ENCODE measurements at places on chromosomes 2 and 18.

GRCh38 chr2:25419678-25420242 lies 78.0 kb upstream of the DNMT3A start:
- no peak overlapping the region for H3K4me3 ChIP-seq
- H3K27me3 ChIP-seq = no peaks in the 10 kb centered on the region
- H3K36me3 ChIP-seq = no peaks in the 10 kb centered on the region
- peak overlapping the region; percentile 21 for H3K27ac ChIP-seq

DNA sequence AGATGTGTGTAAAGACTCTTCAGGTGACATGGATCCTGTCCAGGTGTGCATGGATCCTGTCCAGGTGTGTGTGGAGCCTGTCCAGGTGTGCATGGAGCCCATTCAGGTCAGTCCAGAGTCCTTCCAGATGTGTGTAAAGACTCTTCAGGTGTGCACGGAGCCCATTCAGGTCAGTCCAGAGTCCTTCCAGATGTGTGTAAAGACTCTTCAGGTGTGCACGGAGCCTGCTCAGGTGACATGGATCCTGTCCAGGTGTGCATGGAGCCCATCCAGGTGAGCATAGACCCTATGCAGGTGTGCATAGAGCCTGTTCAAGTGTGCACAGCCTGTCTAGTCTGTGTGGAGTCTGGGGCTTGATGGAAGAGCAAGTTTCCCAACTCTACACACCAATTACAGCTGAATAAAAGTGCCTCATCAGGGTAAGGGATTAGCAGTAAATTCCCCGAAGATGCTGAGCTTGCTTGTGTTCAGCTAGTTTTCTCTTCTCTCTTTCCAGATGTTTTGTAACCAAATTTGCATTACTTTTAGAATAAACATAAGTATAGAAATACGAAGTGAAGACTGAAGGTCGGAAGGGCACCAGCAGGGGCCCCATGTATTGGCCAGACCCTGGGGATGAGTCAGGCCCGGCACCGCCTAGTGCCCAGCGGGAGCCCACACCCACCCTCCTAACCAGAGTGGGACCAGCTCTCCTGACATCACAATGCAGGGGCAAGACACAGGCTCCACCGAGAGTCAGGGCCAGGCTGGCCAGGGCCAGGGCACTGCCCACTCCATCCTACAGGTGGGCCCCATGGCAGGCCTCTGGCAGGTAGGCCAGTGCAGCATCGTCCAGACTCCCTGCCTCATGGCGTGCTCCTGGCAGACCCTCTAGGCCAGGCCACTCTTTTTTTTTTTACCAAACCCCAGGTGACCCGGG lies 38.6 kb upstream of the GPC1 start:
- no peaks in the 10 kb centered on the region for H3K27me3 ChIP-seq
- DNase-seq = no peak
- no peak overlapping the region for H3K4me3 ChIP-seq
- no peaks in the 10 kb centered on the region for H3K4me1 ChIP-seq
- no peak overlapping the region for H3K27ac ChIP-seq

DNA sequence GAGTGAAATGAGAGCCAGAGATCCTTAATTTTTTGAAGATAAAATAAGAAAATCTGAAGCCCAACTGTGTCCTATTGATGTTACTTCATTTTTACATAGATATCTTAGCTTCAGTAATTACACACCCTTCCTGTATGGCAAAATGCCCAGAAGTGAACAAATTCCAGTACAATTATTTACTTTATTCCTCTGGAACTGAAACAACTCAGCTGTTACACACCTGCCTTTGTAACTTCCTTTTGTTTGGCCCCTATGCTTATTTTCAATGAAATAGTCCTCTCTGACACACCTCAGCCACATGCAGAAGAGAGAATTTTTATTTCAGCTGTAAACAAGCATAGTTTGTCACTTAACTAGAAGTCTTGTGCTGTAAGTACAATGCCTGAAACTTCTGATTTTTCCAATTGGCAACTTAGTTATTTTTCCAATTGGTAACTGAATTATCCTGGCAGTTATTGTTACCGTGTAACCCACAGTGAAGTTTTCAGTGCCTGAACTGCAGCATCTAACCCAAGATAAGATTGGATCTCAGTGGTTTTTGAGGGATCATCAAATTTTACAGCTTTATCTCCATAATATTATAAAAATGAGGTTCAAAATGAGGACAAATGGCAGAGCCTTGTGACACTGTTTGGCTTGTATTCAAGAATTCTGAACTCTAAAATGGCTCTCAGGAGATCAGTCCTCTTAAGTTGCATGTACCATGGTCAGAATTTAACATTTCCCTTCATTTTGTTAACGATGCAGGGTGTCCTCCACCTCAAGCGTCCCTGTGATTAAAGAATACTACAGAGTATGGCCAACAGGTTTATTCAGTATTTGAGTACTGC lies 82.6 kb downstream of the PKP4 start:
- H3K4me1 ChIP-seq = no peaks in the 10 kb centered on the region
- peaks cover 10% of the 10 kb centered on the region for H3K36me3 ChIP-seq
- no peak overlapping the region for H3K27ac ChIP-seq
- H3K27me3 ChIP-seq = no peaks in the 10 kb centered on the region
- DNase-seq = no peak

- H3K27ac ChIP-seq = no peak overlapping the region
- no peaks in the 10 kb centered on the region for H3K27me3 ChIP-seq
- H3K36me3 ChIP-seq = no peaks in the 10 kb centered on the region
- DNase-seq = peak; percentile 64
Observed at GRCh38 chr18:70491734-70492348, 203.0 kb downstream of the SOCS6 start.

GRCh38 chr2:98502556-98503335 lies 58.1 kb downstream of the INPP4A start:
- DNase-seq = no peak
- no peaks in the 10 kb centered on the region for H3K36me3 ChIP-seq
- no peaks in the 10 kb centered on the region for H3K27me3 ChIP-seq
- peak overlapping the region; percentile 100 for H3K27ac ChIP-seq

GRCh38 chr18:49167084-49167483 lies 216.3 kb upstream of the SMAD7 start:
- peaks cover 20% of the 10 kb centered on the region for H3K36me3 ChIP-seq
- peaks cover 4% of the 10 kb centered on the region for H3K4me1 ChIP-seq
- H3K27me3 ChIP-seq = no peaks in the 10 kb centered on the region
- DNase-seq = no peak

DNA sequence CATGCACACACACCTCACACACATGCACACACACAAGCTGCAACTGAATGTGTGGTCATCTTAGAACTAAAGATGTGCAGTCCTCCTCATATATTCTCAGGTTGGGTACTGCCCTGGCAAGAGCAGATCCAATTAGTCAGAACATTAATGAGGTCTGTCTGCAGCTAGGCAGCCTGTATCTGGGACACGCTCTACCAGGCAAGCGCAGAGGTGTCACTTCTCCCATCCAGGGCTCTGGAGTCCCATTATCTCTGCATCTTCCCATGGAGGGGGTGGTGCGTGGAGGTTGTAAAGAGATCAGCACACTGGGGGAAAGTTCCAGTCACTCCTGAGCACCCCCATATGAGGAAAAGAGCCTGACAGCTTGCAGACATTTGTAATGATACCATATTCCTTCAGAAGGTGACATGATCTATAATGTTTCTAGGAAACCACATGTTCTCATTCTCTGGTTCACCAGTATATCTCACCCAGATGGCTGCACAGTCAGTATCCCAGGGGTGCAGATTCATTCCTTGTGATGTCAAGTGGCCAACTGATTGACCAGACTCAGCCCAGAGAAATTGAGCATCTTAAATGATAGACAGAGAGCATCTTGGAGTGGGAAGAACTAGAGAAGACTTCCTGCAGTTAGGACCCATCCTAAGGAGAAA lies 95.4 kb downstream of the RTN4 start:
- H3K27me3 ChIP-seq = no peaks in the 10 kb centered on the region
- no peak overlapping the region for H3K4me3 ChIP-seq
- no peaks in the 10 kb centered on the region for H3K36me3 ChIP-seq
- peaks cover 12% of the 10 kb centered on the region for H3K4me1 ChIP-seq

- H3K36me3 ChIP-seq = peaks cover 18% of the 10 kb centered on the region
- no peaks in the 10 kb centered on the region for H3K27me3 ChIP-seq
- no peak overlapping the region for H3K27ac ChIP-seq
- DNase-seq = no peak
- peaks cover 7% of the 10 kb centered on the region for H3K4me1 ChIP-seq
Observed at GRCh38 chr2:178422097-178422496, 28.9 kb downstream of the PRKRA start.

GRCh38 chr2:33511141-33511540 lies 34.7 kb downstream of the RASGRP3 start:
- H3K36me3 ChIP-seq = no peaks in the 10 kb centered on the region
- no peaks in the 10 kb centered on the region for H3K27me3 ChIP-seq
- no peak overlapping the region for H3K27ac ChIP-seq
- H3K4me3 ChIP-seq = no peak overlapping the region

DNA sequence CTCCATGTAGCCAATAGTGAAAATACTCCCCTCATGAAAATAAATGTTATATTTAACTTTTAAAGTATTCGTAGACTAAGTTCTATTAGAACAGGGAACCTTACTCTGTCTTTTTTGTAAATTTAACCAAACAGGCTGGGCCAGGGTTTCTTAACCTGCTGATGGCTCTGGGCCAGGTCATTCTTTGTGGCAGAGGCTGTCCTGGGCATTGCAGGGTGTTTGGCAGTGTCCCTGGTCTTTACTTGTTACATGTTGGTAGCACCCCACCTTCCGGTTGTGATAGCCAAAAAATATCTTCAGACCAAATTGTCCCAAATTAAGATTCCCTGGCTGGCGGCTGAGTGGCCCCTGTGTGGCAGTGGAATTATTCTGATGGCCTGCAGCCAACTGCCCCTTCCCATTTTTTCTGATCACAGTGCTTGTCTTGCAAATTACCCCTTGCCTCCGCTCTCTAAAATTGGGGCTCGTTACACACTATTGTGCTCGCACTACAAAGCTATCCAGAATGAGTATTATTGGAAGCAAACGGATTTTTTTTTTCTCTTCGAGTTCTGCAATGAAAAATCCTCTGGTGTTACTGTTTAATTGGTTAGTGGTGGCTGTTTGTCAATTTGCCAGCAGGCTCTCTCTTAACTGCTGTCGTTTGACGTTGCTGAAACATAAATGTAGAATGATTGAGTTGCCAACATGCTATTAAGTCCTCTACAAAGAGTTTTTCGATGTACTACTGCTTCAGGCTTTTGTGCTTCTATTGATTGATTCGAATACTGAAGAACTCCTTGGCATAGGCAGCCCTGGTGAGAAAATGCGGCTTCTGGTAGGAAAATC lies 216.9 kb downstream of the SH3RF3 start:
- H3K27me3 ChIP-seq = no peaks in the 10 kb centered on the region
- no peak overlapping the region for H3K4me3 ChIP-seq
- no peaks in the 10 kb centered on the region for H3K36me3 ChIP-seq
- H3K4me1 ChIP-seq = peaks cover 7% of the 10 kb centered on the region

GRCh38 chr18:80181642-80182461 lies 65.5 kb downstream of the PARD6G start:
- H3K4me1 ChIP-seq = no peaks in the 10 kb centered on the region
- no peaks in the 10 kb centered on the region for H3K27me3 ChIP-seq
- DNase-seq = no peak
- no peaks in the 10 kb centered on the region for H3K36me3 ChIP-seq

DNA sequence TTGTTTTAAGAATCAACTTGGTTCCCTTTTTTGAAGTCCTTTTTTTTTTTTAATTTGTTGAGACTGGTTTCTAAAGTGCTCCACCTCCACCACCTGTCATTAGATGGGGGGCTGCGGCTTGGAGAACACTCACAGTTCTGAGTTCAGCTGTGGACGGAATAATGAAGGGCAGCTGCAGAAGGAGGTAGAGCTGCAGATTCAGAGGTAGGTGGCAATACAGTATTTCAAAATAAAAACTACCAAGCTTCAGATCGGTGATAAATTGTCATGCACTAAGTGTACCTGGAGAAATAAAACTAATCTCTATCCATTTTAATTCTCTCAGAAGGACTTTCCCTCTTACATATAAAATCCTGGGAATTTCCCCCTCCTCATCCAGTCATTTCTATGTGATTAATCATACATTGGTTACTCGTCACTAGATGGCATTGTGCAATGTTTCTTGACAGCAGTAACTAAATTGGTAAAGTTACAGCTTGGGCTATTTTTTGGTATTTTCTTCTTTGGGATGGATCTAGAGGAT lies 81.1 kb upstream of the SLC39A10 start:
- H3K4me1 ChIP-seq = peaks cover 35% of the 10 kb centered on the region
- no peaks in the 10 kb centered on the region for H3K27me3 ChIP-seq
- no peaks in the 10 kb centered on the region for H3K36me3 ChIP-seq

DNA sequence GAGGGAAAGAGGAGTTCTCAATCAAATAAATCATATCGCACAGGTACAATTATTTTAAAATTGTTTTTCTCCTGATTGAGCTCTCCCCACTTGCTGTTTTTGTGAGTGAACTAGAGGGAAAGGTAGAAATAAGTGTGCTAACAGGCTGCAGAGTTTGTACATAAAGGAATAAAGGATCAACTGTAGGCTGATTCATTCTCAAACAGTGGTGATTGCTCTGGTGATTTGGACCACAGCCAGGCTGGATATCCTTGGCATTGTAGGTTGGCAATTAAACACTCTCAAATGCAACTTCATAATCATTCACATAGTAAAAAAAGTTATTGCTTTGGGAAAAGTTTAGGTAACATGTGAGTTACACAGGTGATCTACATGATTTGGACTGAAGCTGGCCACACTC lies 29.8 kb downstream of the LRP1B start:
- DNase-seq = no peak
- no peaks in the 10 kb centered on the region for H3K36me3 ChIP-seq
- no peak overlapping the region for H3K4me3 ChIP-seq
- no peak overlapping the region for H3K27ac ChIP-seq
- no peaks in the 10 kb centered on the region for H3K4me1 ChIP-seq

DNA sequence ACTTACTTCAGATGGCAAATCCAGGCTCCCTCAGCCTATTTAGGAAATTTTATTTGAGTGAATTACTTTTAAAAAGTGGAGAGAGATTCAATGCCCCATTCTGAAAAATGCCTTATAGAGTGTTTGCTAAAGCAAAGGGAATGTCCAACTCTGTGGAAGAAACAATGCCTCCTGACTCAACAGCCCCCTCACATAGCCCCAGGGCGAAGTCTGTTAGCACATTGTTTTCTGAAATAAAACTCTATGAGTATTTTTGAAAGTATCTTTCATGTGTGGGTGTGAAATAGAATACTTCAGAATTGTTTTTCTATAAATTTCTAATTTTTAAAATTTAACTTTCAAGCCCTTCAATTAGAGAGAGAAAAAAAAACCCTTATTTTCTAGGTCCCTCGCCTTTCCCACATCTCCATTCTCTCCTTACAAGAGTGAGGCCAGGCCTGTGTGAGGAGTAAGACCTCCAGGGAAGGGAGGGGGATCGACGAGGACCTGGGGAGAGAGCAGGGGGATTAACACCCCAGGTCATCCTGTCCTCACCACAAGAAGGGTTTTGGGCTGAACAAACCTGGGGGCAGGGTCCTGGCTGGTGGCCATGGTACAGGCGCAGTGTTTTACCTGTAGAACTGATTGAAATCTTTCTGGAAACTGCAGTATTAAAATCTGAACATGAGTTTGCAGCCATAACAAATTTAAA lies 141.4 kb downstream of the SNTG2 start:
- no peak overlapping the region for H3K27ac ChIP-seq
- H3K27me3 ChIP-seq = no peaks in the 10 kb centered on the region
- DNase-seq = no peak
- no peak overlapping the region for H3K4me3 ChIP-seq
- H3K36me3 ChIP-seq = no peaks in the 10 kb centered on the region
